GM18507 (cell line): ENCODE measurements at places on chromosomes 7 and 10.

GRCh38 chr10:123567984-123568739 lies 98.0 kb upstream of the GPR26 start:
- no peak for DNase-seq

- DNase-seq = no peak
These were observed 352.8 kb downstream of the KCNMA1 start for GRCh38 chr10:77284797-77285196.

DNA sequence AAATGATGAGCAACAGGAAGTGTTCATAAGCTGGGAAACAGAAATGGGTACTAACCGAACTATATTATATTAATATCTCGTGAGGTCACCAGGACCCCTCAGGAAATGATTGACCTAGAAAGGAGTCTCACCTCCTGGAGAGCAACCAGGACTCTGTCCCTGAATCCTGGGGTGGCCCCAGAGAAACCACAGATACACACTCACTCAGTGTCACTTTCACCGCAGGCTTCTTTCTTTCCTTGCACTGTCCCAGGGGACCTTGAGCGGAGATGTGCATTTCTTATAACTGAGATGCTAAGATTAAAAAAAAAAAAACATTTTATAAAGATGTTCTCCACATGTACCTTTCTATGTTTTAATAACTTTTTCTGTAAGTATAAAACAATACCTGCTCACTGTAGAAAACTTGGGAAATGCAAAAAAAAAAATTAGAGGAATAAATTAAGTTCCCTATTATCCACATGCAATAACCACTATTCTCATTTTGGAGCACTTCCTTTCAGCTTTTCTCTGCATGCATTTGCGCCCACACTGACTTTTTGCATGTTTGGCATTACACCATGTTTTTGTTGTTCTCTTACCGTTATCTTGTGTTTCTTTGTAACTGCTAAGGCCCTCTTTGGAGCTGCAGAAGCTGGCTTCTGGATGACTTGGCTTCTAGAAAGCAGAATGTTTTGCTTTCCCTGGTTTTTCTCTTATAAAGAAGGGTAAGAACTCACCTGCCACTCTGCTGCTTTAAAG lies 15.0 kb downstream of the NOD1 start:
- peak; percentile 40 for DNase-seq

GRCh38 chr7:156533420-156533819 lies 107.2 kb upstream of the RNF32 start:
- DNase-seq = no peak

- no peak for DNase-seq
These were observed 1156.7 kb downstream of the GATA3 start for GRCh38 chr10:9211228-9211627.

- no peak for DNase-seq
These were observed 27.3 kb downstream of the NCOA4 start for GRCh38 chr10:46002916-46003693.

DNA sequence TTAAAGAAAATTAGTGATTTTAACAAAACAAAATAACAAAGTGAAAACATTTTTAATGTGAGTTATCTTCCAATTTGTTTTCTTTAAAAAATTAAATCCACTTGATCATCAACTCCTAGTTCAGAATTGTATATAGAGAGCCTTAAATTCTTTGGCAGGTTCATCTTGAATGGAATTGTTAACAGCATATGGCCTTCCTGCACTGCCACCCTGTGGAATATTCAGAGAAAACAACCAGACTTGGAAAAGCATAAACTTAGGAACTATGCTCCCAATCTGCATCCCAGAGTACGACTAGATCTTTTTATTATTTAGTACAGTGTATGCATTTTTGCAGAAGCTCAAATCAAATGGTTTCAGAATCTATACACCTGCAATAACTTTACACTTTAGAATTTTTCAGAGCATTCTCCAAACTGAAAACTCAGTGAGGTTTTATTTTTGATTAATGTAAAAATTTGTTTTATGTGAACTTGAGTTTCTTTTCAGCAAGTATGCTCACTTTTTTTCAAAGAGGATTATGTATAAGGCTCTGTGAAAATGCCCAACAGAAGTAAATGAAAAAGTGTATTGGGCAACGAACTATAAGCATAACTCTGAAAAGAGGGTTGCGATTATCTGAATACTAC lies 44.9 kb upstream of the ANK3 start:
- DNase-seq = peak; percentile 3

GRCh38 chr7:94061326-94061725 lies 57.2 kb upstream of the BET1 start:
- no peak for DNase-seq

- no peak for DNase-seq
These were observed 676.3 kb upstream of the KCND2 start for GRCh38 chr7:119596651-119597050.

GRCh38 chr10:44056206-44056605 lies 328.7 kb downstream of the CXCL12 start:
- DNase-seq = no peak

GRCh38 chr7:40437936-40438634 lies 303.3 kb downstream of the SUGCT start:
- DNase-seq = no peak

DNA sequence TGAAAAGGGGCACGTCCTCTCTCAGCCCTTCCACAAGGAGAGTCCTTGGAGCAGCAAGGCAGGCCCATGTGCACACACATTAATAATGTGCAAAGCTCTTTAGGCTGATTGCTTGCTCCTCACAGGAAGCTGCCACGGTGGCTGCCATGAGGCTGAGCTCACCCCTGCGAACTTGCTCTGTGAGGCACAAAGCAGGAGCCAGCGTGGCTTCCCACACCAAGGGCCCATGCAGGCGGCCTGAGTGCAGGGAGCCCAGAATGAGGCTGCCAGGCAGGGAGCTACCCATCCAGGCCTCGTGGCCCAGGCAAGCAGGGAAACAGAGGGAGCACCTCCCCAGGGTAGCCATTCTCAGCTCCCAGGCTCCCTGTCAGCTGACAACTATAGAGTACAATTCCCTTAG lies 242.9 kb downstream of the GRID1 start:
- no peak for DNase-seq

GRCh38 chr7:155869784-155870076 lies 57.5 kb upstream of the SHH start:
- DNase-seq = no peak

DNA sequence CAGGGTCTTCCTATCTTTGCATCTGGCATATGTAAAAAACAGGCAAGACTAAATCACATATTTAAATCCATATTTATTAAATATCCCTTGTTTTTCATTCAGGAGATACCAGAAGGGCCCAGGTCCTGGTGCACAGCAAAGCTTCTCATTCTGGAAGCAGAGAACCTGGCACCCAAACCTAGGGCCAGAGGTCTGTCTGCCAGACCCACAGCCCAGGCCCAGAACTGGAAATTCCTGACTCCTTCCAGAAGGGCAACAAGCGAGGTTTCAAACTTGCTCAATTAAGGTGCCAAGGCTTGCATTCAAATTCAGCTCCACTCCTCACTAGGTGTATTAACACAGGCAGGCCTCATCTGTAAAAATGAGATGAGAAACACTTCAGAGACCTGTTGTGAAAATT lies 4.2 kb upstream of the MYO1G start:
- no peak for DNase-seq
